ENCODE measurements at places on chromosomes 13 and 19. TPM values are rescaled to one million over a fixed set of nuclear protein-coding genes. Genes with fewer than 3 reads are reported as not detected.

The IZUMO4 gene
- 285 TPM for total RNA-seq

DNA sequence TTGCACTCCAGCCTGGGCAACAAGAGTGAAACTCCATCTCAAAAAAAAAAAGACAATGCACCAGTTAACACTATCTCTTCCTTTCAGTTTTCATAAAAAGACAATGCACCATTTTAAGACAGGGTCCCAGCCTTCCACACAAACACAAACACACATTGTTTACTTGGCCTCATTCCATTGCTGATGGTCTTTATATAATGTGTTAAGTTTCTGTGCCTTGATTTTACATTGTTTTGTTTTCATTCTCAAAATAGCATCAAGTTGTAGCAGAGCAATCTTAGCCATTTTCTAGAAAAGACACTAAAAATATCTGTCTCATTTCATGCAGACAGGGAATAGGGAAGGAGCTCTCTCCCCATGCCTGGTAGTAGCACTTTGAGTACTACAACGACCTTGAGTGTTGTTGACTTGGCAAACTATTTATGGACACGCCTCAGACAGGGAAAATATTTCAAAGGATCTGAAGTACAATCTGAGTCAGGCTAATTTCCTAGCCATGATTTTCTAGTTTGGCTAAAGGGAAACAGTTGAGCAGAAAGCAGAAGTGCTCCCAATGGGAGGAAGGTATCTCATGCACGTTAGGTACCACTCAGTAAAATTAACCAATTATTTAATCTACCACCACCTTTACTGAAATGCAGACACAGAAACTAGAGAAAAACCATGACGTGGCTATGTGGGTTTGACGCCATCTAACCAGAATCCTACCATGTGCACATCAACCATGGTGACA, 120.6 kb downstream of the ABCC4 start:
- peaks cover 6% of the 10 kb centered on the region for H3K36me3 ChIP-seq
- H3K4me3 ChIP-seq, result no peak overlapping the region
- H3K27me3 ChIP-seq, result no peaks in the 10 kb centered on the region

DNA sequence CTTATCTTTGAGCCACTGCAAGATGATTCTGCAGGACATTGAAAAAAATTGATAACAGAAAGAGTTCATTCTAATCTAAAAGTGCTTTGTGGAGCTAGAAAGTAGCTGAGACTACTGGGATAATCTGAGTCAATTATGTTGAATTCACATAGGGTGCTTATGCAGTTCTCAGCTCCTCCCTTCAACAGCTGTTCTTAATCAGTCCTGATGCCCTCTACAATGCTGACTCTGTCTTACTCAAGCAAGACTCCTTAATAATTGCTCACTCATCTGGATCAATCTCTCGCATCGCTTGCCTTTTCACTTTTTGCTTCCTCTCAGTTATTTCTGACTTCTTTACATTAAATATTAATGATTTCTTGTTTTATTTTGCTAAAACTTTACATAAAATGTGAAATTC, 182.1 kb downstream of the PCDH17 start:
- H3K4me3 ChIP-seq, result no peak overlapping the region
- no peaks in the 10 kb centered on the region for H3K36me3 ChIP-seq
- no peaks in the 10 kb centered on the region for H3K4me1 ChIP-seq
- no peak overlapping the region for H3K27ac ChIP-seq

GRCh38 chr13:33381906-33382305, 96.4 kb upstream of the STARD13 start:
- H3K27me3 ChIP-seq, result no peaks in the 10 kb centered on the region
- DNase-seq, result no peak
- H3K4me3 ChIP-seq, result no peak overlapping the region
- no peak overlapping the region for H3K27ac ChIP-seq
- H3K4me1 ChIP-seq, result no peaks in the 10 kb centered on the region
